Right renal pelvis (tissue), 4 donors: ENCODE measurements at places on chromosomes 3 and 15.

- DNase-seq: no peak
These were observed 210.8 kb upstream of the SEMA6D start for GRCh38 chr15:47506329-47507100.

DNA sequence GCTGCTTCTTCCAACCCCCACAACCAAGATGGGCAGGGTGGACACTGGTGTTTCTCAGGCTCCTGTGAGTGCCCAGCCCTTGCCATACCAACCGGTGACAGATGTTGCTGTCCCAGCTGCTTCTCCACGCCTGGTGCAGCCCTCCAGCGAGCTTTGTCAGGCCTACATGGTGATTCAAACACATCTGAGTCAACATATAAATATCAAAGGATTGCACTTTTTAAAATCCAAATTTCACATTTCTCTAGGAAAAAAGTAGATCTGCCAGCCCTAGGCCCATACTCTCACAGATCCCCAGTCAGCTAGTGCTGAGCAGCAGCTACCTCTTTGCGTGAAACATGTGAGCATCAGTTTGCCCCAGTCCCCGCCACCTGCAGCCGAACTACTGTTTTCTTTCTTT, 52.7 kb downstream of the RPN1 start:
- no peak for DNase-seq

- no peak for DNase-seq
These were observed 39.1 kb downstream of the CACNA1D start for GRCh38 chr3:53533472-53533871.

GRCh38 chr3:157045238-157045850, 114.6 kb downstream of the CCNL1 start:
- DNase-seq: no peak

DNA sequence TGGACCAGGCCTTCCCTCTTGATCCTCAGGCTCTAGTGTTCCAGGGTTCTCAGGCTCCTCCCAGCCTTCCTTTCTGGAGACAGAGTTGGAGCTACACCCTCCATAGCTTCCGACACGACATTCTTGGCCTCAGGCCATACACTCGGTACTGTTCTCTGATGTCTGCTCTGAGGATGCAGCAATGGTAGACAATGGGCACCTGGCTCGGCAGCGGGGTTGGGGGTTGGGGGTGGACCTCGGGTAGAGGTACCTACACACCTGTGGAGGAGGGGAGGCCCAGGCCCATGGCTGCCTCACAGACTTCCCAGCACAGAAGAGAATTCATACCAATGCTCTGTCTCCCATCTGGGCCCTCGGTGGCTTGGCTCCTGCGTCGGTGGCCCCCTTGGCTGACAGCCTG, 21.4 kb downstream of the CCDC13 start:
- DNase-seq: no peak

- no peak for DNase-seq
These were observed 524.7 kb downstream of the PYDC2 start for GRCh38 chr3:191985691-191986090.
